ENCODE measurements at places on chromosomes 3 and 15.

DNA sequence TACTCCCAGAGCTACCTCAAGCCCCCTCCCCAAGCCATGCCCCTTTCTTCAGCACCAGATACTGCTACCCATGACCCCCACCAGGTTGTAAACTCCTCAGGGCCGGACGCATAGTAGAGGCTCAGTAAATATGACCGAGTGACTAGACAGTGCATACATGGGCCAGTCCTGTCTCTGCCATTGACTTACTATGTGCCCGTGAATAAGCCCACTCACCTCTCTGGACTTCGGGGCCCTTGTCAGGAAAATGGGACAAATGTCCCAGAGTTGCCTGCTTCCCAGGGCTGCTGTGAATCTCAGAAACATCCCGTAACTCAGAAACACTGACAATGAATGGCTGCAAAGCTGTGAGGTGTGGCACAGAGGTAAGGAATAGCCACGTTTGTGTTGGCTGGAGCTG, 48.2 kb upstream of the FGD5 start:
- no peak for DNase-seq

GRCh38 chr15:69084404-69085030, 70.0 kb downstream of the NOX5 start:
- DNase-seq, result no peak

- no peak for DNase-seq
Measured at GRCh38 chr15:55868707-55869106, 124.7 kb downstream of the NEDD4 start.

DNA sequence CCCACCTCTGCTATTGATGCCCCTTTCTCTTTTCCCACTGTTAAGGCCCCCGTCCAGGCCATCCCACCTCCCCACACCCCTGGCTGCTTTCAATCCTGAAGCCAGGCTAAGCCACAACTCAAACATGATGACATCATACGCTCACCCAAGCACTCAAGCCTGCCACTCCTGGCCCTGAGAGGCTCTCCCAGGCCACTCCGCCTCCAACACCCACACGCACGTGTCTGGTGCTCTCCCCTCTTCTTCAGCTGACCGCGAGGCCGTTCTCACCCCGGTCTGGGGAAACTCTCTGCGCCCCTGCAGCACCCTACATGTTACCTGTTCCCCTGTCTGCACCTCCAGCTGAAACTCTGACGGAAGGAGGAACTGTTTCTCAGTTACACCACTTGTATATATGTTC, 6.2 kb downstream of the ZXDC start:
- no peak for DNase-seq

DNA sequence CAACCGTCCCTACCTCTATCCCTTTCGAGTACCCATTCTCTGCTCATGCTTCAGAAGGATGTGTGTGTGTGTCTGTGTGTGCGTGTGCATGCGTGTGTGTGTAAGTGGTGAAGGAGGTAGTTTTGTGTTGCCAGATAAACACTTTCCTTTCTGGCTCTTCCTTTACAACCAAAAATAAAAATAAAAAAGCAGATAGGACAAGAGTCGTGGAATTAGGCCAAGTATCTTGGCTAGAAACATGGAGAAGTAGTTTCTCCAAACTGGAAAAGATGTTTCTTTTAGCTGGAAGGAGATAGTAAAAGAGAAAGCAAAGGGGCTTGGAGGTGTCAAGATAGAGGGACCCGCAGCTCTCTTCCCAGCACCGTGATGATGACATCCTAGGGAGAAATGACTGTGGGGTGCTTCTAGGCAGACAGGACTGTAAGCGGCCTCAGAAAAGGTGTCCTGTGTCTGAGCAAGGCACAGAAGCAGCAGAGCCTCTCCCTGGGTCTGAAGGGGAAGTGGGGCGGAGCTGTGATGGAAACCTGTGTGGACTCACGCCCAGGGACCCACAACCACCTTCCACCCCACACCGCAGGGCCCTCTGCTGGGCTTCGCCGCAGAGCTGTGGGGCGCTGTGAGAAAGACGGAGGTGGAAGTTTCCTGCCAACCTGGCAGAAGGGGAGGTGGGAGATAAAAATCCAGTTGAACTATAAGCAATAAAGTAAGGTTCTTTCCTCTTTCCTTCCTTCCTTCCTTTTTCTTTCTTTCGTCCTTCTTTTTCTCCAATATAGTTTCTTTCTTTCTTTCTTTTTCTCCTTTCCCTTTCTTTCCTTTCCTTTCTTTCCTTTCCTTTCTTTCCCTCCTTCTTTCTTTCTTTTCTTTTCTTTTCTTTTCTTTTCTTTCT, 35.3 kb downstream of the MUC20 start:
- no peak for DNase-seq

DNA sequence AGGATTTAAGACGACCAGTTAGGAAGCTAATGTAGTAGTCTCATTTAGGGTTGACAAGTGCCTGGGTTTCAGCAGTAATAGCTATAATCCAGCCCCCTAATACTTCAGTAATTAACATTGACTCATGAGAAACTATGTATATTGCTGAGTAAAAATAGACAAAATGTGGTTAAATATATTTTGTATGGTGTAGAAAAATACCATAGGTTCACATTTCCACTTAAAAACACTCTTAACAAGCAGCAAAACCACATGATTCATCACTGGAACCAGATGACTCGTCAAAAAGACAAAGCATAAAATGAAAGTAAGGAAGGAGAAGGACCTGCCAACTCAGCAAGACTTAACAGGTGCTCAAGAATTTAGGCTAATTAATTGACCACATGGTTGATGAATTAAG, 288.9 kb downstream of the EFHB start:
- no peak for DNase-seq

DNA sequence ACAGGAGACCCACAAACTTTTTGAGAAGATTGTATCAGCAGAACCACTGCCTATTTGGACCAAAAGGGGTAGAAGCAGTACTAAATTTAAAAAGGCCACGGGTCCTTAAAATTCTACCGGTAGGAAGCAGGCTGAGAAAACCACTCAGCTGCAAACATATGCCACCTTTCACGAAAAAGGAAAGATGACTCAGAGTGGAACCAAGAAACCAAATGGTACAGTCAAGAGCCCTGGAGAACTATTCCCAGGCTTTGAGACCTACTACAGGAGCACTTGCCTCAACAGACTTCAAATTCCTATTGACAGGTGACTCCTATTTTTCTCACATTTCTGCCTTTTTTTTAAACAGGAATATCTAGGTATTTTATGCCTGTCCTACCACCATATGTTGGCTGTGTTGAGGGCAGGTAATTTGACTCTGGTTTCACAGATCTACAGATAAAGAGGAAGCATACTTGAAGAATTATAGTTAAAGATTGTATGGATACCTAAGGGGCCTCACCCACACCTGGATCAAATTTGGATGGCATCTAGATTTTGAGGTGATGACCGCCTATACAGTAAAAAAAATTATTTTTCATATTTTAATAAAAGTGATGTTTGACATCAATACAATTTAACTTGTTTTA, 10.1 kb downstream of the GOLIM4 start:
- DNase-seq, result no peak

- no peak for DNase-seq
Measured at GRCh38 chr3:71989165-71989564, 204.2 kb upstream of the PROK2 start.

- no peak for DNase-seq
Measured at GRCh38 chr3:72344647-72345046, 503.6 kb downstream of the SHQ1 start.

DNA sequence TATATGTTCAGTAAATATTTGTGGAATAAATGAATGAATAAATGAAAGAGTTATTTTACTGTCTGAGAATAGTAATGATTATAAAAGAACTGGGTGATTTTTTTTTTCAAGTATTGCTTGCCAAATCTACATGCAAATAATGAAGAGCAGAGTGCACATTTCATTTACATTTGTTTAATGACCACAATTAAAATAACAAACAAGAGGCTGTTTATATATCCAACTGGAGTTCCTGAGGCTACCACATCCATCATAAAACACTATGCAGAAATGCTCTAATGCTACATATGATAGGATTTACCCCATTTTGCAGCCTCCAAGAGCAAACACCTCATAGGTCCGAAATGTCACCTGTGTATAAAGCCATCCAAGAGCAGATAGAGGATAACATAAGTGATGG, 124.5 kb downstream of the ECT2 start:
- DNase-seq, result no peak

- no peak for DNase-seq
Measured at GRCh38 chr3:70111411-70111810, 111.9 kb downstream of the SAMMSON start.

Data from DMS79 (cell line).